ENCODE measurements at places on chromosomes 6 and 20.

- DNase-seq: no peak
Observed at GRCh38 chr6:3651698-3652229, 99.7 kb downstream of the PXDC1 start.

DNA sequence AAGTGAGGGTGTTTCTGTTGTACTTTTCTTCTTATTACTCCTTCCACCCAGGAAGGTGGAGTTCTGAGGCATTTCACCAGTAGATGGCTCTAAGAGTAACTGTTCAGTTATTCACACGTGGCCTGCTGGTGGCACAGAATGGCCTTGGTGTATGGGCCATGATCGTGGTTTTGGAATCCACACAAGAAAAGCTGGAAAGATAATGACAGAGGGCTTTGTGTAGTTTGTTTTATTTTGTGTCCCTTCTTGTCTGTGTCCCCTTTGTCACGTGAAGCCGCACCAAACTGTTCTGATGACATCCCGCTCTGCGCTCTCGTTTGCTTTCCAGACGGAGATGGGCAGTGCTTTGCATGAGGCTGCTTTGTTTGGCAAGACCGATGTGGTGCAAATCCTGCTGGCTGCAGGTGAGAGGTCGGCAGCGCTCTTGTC lies 93.4 kb downstream of the ANKS1A start:
- DNase-seq: peak; percentile 17

DNA sequence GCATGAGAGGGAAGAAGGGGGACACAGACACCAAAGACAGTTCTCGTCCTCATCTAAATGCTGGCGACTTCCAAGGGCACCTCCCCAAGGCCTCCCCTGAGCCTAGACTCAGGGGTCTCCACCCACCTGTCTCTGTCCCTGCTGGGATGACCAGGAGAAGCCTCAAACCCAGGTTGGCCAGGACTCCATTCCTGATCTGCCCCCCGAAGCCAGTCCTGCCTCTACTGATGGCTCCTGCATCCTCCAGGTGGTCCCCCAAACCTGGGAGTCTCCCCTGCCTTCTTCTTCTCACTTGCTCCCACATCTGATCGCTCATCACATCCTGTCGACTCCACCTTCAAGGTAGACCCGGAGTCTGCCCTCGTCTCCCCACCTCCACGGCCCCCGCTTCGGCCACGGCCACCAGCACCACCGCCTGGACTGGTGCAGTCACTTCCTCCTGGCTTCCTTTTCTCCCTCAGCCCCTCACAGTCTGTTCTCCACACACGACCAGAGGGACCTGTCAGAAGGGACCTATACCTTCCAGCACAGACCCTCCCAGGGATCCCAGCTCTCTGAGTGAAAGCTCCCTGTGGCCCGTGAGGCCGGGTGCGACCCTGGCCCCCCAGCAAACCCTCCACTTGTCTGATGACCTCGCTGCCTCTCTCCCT lies 92.1 kb downstream of the CEBPB start:
- no peak for DNase-seq

- no peak for DNase-seq
Observed at GRCh38 chr6:118284736-118285360, 263.2 kb upstream of the PLN start.

GRCh38 chr6:13004601-13005000 lies 288.0 kb downstream of the PHACTR1 start:
- no peak for DNase-seq

DNA sequence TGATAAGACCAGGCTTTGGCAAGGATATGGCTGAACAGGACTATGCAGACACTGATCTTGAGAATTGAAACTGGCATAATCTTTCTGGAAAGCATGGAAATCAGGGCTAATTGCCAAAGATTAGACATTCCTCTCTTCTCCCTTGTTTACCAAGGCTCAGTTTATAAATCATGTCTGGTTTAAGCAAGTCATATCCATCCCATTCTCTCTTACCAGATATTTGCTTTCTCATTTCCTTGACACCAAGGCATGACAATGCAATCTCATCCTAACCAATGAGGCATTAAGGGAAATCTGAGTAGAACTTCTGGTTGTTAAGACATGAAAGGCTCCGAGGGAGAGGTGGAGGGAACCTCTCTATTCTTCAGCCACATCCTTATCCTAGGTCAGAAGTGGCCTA lies 110.3 kb upstream of the CEP85L start:
- no peak for DNase-seq

DNA sequence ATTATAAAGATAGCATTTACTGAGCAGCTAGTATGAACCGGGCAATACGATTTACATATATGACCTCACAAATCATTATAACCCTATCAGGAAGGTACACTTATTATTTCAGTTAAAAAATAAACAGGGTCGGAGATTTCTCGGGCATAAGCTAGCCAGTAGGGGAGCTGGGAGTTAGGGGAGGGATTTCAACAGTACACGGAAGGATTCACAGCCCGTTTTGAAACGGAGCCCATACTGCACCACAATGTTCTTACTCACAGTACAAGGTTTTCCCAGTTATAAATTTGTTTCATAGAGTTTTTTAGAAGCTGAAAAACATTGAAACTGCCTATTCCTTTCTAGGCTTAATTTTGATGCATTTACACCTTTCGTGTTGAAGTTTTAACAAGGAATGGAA lies 607.1 kb downstream of the HDGFL1 start:
- DNase-seq: no peak

DNA sequence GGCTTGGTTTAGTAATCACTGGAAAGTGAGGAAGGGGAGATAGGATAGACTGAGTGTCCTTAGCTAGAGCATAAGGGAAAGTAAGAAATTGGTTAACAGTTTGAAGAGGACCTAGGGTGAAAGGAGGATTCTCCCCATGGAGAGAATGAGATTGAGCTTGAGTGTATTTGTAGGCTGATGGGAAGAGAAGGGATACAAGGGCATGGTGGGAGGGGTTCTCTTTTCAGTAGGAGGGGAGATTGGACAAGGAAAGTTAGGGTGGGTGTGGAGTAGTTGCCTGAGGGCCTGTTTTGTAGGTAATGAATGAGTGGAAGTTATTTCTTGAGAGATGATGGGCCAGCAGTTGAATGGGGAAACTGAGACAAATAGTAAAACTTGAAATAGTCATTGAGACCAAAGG lies 1.9 kb downstream of the TRMT11 start:
- no peak for DNase-seq

- DNase-seq: peak; percentile 86
Observed at GRCh38 chr20:50190251-50191064, at the start of gene CEBPB. Gene CEBPB, plus strand, starts transcription at chr20:50190830. Its CDS starts 204 bp downstream, at chr20:50191034.

- no peak for DNase-seq
Observed at GRCh38 chr6:2556761-2557160, 194.0 kb downstream of the MYLK4 start.

DNA sequence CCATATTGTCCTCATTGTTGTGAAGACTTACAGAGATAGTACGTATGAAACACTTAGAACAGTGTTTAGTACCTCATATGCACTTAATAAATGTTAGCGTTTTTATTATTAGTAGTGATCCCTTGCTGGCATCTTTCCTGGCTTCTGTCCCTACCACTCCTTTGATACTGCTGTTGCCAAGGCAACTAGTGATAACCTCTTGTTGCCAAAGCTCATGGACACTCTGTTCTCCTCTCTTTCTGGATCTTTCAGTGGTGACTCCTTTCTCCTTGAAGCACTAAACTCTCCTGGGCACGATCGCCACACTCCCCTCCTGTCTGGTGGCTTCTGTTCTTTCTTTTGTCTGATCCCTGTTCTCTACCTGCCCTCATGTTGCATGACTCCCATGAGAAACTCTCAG lies 83.5 kb downstream of the FOXO3 start:
- no peak for DNase-seq

DNA sequence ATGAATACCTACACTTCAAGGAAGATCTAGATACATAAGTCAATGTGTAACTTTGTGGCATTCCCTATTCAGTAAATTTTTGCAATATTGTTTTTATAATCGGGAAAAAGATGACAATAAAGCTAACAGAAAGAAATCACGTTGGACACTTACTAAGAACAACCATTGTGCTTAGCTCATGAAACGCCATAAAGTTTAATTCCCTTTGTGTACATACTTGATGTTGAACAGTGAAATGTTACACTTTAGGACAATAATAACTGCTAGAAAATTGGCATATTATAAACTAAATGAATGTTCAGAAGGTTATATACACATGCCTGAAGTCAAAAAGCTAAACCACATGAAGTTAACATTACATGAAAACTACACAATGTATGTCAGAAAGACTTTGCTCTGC lies 153.2 kb downstream of the TASP1 start:
- no peak for DNase-seq

- no peak for DNase-seq
Observed at GRCh38 chr6:21123507-21124436, 469.8 kb upstream of the SOX4 start.

DNA sequence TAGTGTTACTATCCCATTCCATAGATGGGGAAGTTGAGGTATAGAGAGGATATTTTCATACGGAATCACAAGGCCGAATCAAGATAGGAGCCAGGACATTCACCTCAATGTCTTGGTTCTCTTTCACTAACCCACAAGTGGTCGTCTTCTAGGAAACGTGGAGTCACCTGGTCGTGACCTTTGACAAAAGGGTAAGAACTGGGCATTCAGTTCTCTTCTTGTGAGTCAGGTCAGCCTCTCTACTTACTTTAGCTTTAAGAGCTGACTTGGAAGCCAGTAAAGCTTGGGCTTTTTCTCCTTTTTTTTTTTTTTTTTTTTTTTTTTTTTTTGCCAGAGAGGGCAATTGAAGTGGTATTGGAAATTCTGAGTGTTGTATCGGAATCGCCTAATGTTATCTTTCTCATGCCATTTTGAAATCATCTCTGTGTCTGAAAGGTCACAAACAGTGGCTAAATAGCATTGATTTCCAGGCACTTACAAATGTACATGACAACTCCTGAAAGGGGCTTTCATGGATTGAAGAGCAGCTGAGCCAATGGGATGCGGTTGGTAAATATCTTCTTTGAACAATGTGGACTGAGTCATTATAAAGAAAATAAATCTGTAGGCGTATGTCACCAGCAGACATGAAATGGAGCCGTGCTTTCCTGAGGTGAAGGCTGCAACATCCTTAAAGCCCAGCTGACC lies 356.9 kb downstream of the KIF16B start:
- no peak for DNase-seq

DNA sequence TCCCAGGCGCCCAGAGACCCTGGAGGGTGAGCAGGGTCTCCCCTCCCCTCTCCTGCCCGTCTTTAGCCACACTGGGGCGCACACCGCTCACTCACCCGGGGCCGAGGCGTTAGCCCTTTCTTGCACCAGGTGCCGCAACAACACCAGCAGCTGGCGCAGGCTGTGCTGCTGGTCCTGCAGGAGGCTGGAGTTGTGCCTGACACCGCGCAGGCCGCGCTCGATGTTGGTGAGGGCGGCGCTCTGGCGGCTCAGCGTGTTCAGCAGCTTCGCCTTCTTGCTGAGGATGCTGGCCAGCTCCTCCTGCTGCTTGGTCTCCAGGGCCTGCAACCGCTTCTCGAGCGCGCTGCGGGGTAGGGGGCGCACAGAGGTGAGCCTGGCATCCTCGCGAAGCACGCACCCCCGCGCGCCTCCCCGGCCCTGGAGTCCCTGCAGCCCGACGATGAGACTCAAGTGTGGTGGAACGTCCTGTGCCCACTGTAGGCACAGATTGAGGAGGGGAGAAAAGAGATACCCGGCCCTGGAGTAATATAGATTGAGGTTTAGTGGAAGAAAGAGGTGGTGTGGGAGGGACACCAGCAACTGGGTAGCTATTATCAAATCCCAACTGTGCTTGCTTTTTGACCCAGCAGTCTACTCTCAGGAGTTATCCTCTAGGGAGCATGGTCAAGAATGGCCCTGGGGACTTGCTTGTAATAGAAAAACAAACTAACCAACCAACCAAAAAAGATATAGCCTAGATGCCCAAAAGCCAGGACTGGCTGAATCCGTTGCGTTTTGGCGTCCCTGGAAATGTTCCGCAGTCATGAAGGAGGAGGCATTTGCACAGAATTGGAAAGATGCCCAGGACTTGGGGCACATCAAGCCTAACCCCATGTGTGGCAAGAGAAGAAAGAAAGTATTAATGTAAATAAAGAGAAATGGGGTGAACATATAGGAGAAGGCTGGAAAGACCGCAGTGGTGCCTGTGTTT lies 30.9 kb downstream of the ANGPT4 start:
- DNase-seq: no peak

DNA sequence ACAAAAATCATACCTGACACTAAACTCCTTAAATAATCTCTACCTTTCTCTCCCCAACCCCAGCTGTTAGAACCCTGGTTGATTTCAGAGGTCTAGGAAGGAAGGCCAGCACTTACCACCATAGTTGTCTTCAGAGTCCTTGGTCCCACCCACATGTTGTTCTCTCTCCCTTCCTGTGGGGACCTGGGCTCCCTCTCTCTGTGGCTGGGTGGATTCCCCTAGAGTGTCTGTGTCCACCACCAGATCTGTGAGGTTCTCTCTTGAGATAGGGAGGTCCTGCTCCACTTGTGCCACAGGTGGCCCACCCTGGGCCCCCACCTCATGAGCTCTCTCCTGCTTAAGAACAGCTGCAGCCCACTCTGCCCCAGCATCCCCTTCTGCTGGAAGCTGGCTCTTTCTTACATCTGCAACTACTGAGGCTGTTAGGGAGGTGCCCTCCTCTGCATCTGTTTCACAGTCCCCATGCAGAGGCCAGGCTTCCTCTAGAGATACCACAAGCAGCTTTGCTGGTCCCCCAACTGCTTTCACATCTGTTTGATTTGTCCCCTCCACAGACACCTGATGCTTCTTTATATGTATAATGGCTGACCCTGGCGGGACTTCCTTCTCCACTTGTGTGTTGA lies 5.2 kb downstream of the MDC1 start:
- DNase-seq: no peak

- DNase-seq: no peak
Observed at GRCh38 chr20:24116611-24117010, 128.0 kb upstream of the GGTLC1 start.

DNA sequence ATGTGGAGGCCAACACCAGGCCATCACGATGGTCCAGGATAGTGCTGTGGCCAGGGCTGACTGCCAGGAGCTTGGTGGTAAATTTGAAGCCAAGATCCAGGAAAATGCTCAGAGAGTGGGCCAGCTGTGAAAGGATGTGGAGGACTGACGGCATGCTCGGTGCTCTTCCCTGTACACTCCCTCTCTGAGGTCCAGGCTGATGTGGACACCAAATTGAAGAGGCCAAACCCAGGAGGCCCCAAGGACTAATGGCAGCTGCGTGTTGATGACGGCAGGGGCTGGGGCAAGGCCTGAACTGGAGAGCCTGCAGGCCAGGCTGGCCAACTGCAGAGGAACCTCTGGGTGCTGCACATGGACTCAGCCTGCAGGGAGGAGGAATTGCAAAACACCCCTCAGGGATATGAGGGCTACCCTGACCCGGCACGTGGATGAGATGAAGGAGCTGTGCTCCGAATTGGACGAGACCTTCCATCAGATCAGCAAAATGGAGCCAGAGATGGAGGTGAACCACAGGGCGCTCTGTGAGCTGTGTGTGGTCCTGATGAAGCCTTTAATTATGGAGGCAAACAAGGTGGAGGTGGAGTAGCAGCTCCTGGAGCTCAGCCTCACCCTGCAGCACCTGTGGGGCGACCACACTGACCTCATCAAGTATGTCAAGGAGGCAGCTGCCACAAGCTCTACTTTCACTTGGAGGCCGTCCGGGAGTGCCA lies 6.9 kb upstream of the RAET1E start:
- no peak for DNase-seq

DNA sequence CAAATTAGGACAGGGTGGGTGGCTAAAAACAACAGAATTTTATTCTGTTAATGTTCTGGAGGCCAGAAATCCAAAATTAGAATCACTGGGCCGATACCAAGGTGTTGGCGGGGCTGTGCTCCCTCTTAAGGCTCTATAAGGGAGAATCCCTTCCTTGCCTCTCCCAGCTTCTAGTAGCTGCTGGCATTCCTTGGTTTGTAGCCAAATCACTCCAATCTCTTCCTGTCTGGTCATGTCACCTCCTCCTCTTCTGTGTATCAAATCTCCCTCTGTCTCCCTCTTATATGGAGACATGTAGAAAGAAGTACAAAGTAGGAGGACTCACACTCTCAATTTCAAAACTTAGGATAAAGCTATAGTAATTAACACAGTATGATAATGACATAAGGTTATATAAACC lies 102.9 kb upstream of the SIRPA start:
- DNase-seq: no peak
